H1 (cell line): ENCODE measurements at places on chromosomes 3 and 15. TPM values are rescaled to one million over a fixed set of nuclear protein-coding genes. Genes with fewer than 3 reads are reported as not detected.
A peak's percentile ranks its signal among the peaks of the same experiment; 100 is the strongest.

DNA sequence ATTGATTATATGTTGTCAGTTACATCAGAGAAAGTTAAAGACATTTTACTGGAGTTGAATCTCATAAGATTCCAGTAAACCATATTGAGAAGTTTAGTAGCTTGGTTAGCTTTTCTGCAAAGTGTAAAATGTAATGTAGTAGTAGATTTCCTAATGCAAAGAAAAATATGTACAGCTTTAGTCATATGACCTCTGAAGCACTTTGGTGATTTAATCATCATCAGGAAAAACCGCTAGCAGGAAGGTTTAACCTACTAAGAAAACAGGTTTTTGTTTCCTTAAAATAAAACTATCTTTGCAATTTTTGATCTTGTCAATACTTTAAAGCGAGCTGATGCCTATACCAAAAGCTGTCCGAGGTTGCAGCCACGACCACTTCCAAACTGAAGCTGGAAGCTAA is 364.6 kb upstream of the ZNF385D start:
- DNase-seq: no peak
- H3K27me3 ChIP-seq: no peaks in the 10 kb centered on the region
- H3K36me3 ChIP-seq: no peaks in the 10 kb centered on the region
- no peak overlapping the region for H3K27ac ChIP-seq

DNA sequence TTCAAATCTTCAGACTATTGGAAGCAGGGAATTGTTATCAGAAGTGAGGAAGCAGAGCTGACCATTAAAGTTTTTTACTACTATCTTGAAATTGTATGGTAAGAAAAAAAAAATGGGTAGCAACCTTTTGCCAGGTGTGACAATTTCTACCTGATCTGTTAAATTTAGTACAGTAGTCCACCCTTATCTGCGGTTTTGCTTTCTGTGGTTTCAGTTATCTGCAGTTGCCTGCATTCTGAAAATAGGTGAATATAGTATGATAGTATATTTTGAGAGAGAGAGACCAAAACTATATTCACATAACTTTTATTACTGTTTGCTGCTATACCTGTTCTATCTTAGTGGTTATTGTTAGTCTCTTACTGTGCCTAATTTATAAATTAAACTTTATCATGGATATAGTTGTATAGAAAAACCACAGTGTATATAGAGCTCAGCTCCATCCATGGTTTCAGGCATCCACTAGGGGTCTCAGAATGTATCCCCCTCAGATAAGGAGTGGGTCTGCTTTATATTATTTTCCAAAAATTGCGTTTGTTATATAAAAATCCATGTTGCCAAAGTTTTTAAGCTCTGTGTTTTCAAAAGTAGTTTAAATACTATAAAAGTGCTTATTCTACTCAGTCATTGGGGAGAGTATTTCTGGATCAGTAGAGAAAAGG is 69.9 kb downstream of the PTPRG start:
- no peak overlapping the region for H3K4me3 ChIP-seq
- H3K4me1 ChIP-seq: peaks cover 3% of the 10 kb centered on the region; the same call in 1 of the 2 replicates
- H3K36me3 ChIP-seq: peaks cover 8% of the 10 kb centered on the region; the same call in 1 of the 2 replicates
- no peaks in the 10 kb centered on the region for H3K27me3 ChIP-seq
- H3K27ac ChIP-seq: no peak overlapping the region
- DNase-seq: no peak

DNA sequence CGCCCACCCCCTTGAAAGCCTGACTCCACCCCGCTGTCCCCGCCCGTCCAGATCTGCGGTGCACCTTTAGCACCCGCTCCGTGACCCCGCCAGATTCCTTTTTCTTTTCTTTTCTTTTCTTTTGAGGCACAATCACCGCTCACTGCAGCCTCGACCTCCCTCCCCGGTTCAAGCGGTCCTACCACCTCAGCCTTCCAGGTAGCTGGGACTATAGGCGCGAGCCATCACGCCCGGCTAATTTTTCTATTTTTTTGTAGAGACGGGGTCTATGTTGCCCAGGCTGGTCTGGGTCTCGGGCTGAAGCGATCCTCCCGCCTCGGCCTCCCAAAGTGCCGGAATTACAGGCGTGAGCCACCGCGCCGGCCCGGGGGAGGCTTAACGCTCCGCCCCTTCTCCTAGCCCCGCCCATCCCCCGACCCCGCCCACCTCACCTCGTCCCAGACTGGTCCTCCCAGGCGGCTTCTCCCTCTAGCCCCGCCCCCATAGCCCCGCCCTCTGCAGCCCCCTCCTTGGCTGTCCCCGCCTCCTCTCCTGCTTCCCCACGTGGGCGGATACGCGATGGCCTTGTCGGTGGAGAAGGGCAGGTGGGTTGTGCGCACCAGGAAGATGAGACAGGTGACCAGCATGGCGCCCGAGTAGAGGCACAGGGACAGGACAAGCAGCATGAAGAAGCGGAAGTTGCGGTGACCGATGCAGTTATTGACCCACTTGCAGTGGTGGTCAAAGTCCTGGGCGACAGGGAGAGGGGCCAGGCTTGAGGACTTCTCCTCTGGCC is 3.2 kb downstream of the ZDHHC19 start:
- DNase-seq: peak; percentile 85
- H3K4me3 ChIP-seq: peak overlapping the region; percentile 54; the same call in 1 of the 2 replicates
- no peaks in the 10 kb centered on the region for H3K36me3 ChIP-seq
- H3K27me3 ChIP-seq: peaks cover 9% of the 10 kb centered on the region

DNA sequence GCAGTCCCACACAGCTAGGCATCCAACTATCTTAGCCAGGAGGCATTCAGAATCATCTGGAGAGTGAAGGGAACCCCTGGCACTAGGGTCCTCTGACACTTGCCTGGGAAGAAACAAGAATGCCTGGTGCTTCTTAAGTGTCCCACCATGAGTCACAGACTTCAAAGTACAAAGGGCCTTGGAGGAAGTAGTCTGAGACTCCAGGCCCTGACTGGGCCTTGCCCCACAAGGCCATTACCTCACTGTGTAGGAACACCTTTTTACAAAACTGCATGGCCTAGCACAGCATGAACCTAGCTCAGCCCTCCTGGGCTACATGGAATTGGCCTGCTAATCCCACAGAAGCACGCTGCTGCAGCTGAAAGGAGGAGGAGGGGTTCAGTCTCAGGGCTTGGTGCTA is 104.5 kb upstream of the SLCO2A1 start:
- no peaks in the 10 kb centered on the region for H3K27me3 ChIP-seq
- DNase-seq: no peak
- H3K4me3 ChIP-seq: no peak overlapping the region
- no peak overlapping the region for H3K27ac ChIP-seq
- no peaks in the 10 kb centered on the region for H3K4me1 ChIP-seq
- H3K36me3 ChIP-seq: no peaks in the 10 kb centered on the region

DNA sequence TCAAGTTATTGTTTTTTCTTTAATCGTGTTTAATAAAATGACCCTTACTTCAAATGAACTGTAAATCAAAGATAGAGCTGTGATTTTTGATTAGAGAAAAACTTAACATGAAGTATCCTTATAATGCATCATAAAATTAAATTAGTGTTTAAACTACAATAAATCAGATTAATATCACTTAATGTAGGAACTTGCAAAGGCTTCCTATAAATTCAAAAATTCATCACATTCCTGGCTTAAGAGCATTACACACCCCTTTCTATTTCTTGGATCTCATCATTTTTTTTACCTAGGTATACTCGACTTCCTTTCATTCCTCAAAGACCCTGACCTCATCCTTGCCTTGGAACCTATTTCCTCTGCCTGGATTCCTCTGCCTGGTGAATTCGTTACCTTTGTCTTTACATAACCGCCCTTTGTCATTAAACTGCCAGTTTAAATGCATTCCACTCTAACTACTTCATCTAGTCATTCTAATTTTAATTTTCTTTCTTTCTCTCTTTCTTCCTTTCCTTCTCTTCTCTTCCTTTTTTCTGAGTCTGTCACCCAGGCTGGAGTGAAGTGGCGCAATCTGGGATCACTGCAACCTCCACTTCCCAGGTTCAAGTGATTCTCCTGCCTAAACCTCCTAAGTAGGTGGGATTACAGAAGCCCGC is 1244.5 kb downstream of the OTOL1 start:
- no peaks in the 10 kb centered on the region for H3K36me3 ChIP-seq
- H3K27ac ChIP-seq: no peak overlapping the region
- H3K27me3 ChIP-seq: no peaks in the 10 kb centered on the region
- H3K4me3 ChIP-seq: peak overlapping the region; percentile 33; the same call in 1 of the 2 replicates

The RARRES1 gene
- 0.09 and 0.26 TPM in 2 replicates for polyA plus RNA-seq

DNA sequence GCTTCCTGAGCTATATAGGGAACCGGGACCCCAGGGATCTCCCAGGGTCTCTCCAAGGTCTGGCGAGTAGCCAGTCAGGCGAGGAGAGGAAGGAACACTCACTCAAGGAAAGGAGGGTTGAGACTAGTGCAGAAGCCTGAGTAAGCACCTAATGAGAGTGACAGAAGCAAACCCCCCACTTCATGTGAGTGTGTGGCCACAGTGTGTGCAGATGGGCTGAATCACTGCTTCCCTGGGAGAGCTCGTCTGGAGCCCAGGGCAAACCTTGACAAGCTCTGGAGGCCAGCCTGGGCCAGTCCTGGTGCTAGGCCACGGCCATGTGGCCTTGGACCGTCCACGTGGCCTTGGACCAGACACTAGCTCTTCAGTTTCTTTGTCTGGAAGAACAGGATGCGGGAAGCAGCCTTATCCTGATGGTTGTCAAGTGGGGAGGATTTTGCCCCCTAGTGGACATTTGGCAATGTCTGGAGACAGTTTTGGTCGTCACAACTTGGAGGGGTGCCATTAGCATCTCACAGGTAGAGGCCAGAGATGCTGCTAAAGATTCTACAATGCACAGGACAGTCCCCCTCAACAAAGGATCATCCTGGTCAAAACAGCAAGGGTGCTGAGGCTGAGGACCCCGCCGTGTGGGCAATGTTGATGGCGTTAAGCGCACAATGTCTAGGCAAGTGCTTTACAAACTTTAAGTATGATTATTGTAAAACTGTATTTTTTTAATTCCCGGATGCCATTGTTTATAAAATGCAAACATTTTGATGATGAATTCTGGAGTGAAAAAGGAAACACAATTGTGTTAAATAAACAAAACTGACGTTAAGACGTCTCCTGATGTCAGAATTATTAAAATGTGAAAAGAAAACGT is 34.8 kb upstream of the CTSH start:
- H3K27me3 ChIP-seq: peaks cover 5% of the 10 kb centered on the region; the same call in 1 of the 2 replicates
- H3K27ac ChIP-seq: no peak overlapping the region
- H3K4me3 ChIP-seq: no peak overlapping the region
- H3K4me1 ChIP-seq: no peaks in the 10 kb centered on the region; the same call in 1 of the 2 replicates
- no peaks in the 10 kb centered on the region for H3K36me3 ChIP-seq

GRCh38 chr15:31293655-31294054 is 33.0 kb upstream of the KLF13 start:
- no peaks in the 10 kb centered on the region for H3K27me3 ChIP-seq
- H3K36me3 ChIP-seq: no peaks in the 10 kb centered on the region
- no peak overlapping the region for H3K4me3 ChIP-seq
- H3K27ac ChIP-seq: no peak overlapping the region
- peaks cover 6% of the 10 kb centered on the region for H3K4me1 ChIP-seq

The SOX2 gene
- polyA plus RNA-seq: 149 and 170 TPM in 2 replicates

GRCh38 chr3:1902416-1902815 is 196.2 kb upstream of the CNTN4 start:
- no peaks in the 10 kb centered on the region for H3K36me3 ChIP-seq
- H3K27me3 ChIP-seq: no peaks in the 10 kb centered on the region
- no peak overlapping the region for H3K4me3 ChIP-seq
- no peak for DNase-seq

- H3K36me3 ChIP-seq: no peaks in the 10 kb centered on the region
- no peak overlapping the region for H3K27ac ChIP-seq
- no peak for DNase-seq
- no peaks in the 10 kb centered on the region for H3K4me1 ChIP-seq
Observed at GRCh38 chr3:119628816-119629445, 31.2 kb downstream of the PLA1A start.

The BFSP2 gene
- polyA plus RNA-seq: not detected in 2 replicates

- no peaks in the 10 kb centered on the region for H3K4me1 ChIP-seq
- no peak for DNase-seq
- H3K36me3 ChIP-seq: peaks cover 20% of the 10 kb centered on the region
- H3K4me3 ChIP-seq: no peak overlapping the region
- no peaks in the 10 kb centered on the region for H3K27me3 ChIP-seq
- no peak overlapping the region for H3K27ac ChIP-seq
Observed at GRCh38 chr3:129289201-129289921, 10.7 kb downstream of the HMCES start.

DNA sequence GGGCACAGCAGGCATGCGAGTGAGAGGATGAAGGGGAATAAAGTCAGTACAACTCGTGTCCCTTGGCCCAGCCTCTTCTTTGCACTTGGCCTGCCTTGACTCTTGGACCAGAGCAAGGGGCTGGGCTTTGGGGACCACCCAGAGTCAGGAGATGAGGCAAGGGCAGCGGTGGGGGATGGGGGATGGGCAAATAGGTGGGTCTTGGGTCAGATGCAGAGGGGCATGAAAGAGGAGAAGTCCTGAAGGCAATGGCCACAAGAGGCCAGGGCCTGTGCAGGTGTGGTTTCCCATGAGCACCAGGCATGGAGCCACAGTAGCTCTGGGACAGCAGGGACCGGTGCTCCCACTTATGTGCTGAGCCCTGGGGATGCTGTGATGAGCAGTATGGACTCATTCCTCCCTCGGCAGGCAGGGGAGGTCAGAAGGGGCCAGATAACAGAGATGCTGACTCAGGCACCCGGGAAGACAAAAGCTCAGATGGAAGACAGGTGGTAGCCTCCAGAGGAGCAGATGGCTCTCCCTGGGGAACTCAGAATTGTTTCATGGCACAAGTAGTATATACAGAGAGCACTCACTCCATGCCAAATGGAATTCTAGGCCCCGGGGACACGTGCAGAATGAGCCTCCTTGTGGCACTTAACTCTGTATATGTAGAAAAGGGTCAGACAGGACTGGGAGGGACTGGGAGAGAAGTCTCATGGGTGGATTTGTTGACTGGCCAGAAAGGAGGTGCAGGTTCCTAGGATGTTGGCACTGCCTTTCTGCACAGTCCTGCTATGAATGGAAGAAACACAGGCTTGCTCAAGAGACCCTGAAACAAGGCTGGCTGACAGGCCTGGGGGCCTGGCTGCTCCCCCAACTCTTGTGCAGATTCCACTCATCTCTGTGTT is 14.3 kb downstream of the ZBTB47 start:
- H3K4me1 ChIP-seq: no peaks in the 10 kb centered on the region
- no peak overlapping the region for H3K27ac ChIP-seq
- H3K36me3 ChIP-seq: no peaks in the 10 kb centered on the region
- DNase-seq: no peak
- no peak overlapping the region for H3K4me3 ChIP-seq
- peaks cover 2% of the 10 kb centered on the region; the same call in 1 of the 2 replicates for H3K27me3 ChIP-seq

The CD276 gene
- 158 and 190 TPM in 2 replicates for polyA plus RNA-seq

DNA sequence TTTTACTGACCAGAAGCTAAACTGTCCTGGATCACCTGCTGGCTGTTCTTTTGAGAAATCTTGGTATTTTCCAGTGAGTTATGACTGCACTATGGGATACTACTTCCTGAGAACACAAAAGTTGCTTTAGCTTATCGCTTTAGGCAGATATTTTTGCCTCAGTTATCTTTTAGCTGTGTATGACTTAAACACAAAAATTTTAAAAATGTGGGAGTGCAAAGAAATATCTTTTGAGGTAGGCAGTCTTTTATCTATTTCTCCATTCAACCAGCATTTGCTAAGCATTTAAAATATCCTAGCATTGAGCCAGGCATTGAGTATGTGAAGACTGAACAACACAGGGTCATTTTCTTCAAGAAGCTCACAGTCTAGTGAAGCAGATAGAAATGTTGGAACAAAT is 981.9 kb downstream of the FHIT start:
- no peaks in the 10 kb centered on the region for H3K4me1 ChIP-seq
- H3K27me3 ChIP-seq: no peaks in the 10 kb centered on the region
- H3K4me3 ChIP-seq: no peak overlapping the region

GRCh38 chr15:81443040-81443820 is 69.2 kb upstream of the TMC3 start:
- H3K4me1 ChIP-seq: no peaks in the 10 kb centered on the region
- no peaks in the 10 kb centered on the region for H3K27me3 ChIP-seq
- no peak overlapping the region for H3K27ac ChIP-seq
- H3K36me3 ChIP-seq: no peaks in the 10 kb centered on the region

The P2RY14 gene
- not detected in 2 replicates for polyA plus RNA-seq

The GP5 gene
- polyA plus RNA-seq: 0.05 and 0.14 TPM in 2 replicates
